Stimulated activated naive B cell treated with anti-CD40 and anti-IgM and Interleukin-4, amounts not matched to agents 10 μg/mL and 1 μg/mL and 100 μg/mL, for 72 hours (primary cell): ENCODE measurements at places on chromosomes 11 and 22.
A peak's percentile ranks its signal among the peaks of the same experiment; 100 is the strongest.

GRCh38 chr22:44042249-44043218 lies 18.4 kb downstream of the PARVB start:
- peak; percentile 71 for DNase-seq

DNA sequence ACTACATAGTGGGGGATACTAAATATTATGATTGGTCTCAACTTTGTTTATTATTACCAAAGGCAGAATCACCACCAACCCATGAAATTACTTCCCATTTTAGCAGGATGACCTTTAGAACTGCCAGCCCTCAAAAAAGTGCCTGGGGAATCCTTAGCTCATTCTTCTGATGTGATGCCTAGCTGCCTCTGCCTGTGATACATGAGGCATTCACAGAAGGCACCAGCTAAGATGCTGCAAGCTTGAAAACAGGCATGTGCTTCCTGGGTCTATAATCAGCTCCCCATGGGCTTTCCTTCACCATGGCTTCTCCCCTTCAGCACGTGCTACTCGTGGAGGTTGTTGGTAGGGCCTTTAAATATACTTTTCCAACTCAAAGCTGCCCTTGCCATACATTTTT lies 50.4 kb upstream of the ARHGAP20 start:
- DNase-seq, result no peak

DNA sequence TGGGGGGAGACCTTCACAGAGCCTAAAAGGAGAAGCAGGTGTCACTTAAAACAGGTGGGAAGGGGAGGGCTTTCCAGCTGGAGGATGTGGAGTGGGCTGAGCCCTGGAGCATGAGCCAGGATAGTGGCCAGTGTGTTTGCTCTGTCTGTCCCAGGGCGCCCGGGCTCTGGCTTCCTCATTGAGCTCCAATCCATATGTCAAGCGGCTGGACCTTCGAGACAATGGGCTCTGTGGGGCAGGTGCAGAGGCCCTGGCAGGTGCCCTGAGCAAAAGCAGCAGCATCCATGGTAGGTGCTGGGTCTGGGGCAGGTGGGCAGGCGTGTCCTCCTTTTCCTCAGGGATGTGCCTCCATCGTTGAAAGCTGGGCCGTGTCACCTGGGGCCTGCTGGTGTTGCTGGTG lies 2.0 kb downstream of the LRRC74B start:
- DNase-seq, result no peak

DNA sequence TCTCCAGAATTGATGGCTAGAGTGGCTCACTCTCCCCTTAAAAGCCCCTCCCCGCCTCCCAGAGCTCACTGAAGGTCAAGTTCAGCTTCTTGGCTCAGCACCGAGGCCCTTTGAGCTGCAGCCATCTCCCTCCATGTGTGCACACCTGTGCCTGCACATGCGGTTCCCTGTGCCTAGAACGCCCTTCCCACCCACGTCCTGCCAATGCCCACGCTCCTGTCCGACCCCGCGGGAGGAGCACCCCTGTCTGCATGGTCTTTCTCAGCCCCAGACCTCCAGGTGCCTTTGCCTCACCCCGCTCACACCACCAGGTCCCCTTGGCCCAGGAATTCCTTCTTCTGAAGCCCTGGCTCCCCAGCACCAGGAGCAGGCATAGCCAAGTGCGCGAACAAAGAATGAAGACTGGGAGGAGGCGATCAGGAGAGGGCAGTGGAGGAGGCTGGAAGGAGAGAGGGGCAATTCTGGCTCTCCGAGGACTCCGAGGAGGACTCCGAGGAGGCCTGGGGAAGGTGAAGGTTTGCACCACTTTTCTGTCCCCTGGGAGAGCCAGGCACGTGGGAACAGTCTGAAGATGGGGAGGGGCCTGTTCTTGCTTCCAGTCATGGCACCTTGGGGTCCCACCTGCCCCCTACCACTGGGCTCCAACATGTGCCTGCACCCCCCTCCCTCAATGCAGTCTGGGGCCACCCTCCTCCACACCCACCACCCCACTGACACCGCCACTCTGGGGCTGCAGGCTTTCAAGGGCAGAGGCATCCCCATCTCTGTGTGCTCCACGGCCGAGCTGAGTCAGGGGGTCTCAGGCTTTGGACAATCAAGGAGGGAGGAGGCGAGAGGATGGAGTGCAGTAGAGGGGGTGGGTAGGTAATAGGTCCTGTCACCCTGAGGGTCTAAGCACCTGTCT lies 17.7 kb downstream of the IGF2 start:
- no peak for DNase-seq

GRCh38 chr22:48782811-48783511 lies 1044.7 kb downstream of the BRD1 start:
- no peak for DNase-seq

GRCh38 chr11:7894251-7894650 lies 36.8 kb downstream of the OR10A6 start:
- no peak for DNase-seq

DNA sequence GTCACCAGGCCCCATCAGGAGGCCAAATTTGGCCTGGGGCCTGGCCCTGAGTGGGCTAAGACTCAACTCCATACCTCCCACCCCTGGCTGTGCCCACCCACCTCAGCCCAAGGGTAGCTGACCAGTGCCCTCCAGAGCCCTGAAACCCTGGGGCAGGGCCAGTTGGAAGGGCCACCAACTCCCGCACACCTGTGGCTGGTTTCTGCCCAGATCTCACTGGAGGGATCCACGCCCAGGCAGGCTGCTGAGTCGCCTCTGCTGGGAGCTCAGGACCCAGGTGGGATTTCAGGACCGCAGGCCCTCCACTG lies 8.9 kb upstream of the PIM3 start:
- DNase-seq, result no peak

DNA sequence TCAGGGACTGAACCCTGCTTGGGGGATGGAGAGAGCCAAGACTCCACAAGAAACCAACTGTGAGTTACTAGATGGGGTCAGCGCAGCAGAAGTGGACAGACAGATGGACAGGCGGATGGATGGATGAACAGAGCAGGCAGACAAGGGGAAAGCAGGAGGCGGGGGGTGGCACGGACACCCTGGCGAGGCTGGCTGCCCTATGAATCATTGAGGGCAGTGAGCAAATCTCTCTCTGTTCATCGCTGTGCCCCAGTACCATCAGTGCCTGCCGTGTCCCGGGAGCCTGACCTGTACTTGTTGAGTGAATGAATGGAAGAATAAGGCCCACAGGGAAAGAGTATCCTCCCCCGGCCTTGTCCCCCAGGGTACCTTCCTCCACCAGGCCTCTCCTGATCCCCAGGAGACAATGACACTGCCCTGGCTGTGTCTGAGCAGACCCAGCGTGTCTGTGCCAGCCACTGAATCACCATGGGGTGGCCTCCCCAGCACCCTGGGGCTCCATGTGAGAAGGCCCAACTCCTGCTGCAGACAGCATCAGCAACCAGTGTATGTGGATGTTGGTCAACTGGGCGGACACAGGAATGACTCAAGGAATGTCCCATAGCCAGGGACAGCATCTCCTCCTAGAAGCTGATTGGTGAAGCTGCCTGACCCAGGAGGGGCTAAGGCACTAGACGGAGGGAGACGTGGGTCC lies 5.1 kb upstream of the KLHL35 start:
- no peak for DNase-seq

- peak; percentile 82 for DNase-seq
These were observed 32.2 kb downstream of the CYTH4 start for GRCh38 chr22:37314315-37315074.

DNA sequence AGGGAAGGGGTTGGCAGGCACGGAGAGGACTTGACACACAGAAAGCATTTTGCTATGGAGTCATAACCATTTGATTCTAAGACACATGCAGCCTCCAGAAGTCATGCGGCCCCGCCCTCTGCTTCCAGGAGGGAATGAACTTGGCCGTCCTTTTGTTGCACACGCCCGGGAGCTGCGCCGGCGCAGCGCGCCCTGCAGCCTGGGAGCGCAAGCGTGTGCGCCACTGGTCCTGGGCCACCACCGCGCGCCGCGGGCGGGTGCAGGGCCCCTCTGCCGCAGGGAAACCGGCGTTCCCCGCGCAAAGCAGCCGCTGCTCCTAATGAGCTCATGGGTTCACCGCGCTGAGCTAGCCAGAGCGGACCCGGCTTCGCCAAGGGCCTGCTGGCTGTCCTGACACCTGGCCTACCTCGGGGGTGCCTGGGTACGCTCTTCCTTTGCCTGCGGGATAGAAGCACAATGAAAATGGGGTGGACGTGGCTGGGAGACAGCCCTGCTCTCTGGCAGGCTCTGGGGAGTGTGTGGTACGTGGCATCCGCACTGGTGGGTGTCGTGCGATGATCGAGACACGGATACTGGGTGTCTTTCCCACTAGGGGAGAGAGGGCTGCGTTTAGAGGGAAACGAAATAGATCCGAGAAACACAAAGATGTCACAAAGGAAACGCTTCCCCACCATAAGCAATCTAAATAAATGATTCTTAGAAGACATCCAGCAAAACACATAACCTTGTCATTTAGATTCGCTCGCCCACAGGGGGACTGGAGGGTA lies 669 bp downstream of the MICAL3 start:
- DNase-seq, result peak; percentile 24

DNA sequence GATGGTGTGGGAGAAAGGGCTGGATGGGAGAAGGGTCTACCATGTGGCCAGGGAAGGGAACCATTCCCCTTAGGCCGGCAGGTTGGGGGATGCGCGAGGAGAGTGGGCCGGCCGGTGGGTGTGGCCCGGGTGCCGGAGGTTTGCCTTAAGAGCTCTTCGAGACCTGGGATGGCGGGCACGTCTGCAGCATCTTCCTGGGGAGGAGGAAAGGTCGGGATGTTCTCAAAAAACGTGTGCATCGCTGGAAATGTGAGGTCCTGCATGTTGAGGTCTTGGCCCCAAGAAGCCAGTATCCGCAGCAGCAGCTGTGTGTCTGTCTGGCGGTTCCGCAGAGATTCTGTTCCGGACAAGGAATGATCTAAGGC lies 1.4 kb downstream of the NAV2 start:
- DNase-seq, result no peak

- DNase-seq, result no peak
These were observed 2.2 kb downstream of the CADM1 start for GRCh38 chr11:115501893-115502589.

DNA sequence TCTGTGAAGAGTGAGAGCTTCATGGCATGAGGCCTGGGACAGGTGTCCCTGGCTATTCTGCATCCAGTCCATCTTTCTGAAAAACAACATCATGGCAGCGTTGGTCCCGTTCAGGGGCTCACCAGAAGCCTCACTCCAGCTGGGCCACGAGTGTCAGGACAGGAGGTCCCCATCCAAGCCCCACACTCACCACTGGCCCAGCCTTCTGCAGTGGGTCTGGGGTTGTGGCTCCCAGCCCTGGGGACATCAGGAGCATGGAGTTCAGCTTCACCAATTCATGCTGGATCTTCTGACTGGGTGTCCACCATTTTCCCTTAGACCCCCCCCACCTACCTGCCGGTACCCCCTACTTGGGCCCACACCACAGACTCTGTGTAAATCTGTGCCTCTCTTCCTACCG lies 400.3 kb downstream of the BRD1 start:
- DNase-seq, result no peak

- no peak for DNase-seq
These were observed 92.9 kb downstream of the MICAL3 start for GRCh38 chr22:17931400-17931825.

- no peak for DNase-seq
These were observed 18.9 kb downstream of the TANGO2 start for GRCh38 chr22:20039683-20040325.

GRCh38 chr11:110318638-110319404 lies 22.4 kb upstream of the RDX start:
- DNase-seq, result no peak

DNA sequence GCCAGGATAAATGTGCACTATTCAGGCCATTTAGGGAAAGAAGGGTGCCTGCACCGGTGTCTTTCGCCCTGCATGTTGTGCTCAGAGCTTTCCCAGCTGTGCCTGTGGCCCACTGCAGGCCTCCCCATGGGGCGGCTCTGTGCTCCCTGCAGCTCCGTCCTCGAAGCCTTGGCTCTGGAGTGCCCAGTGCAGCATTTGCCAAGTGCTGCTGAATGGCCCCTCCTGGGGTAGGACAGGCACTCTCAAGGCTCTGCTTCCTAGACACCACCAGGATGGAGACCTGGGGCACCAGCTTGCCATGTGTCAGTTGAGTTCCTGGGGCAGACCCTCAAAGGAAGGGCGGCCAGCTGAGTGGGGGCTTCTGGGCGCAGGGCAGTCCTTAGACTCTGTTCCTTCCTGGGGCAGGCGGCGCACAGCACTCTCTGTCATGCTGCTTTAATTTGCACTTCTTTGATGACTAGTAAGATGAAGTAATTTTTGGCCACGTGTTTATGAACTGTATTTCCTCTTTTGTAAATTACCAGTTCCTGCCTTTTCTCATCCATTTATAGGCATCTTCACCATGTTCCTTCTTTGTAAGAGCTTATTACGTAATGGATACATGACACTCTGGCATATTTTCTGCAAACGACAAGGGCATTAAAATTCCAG lies 32.1 kb upstream of the GNB1L start:
- DNase-seq, result no peak

DNA sequence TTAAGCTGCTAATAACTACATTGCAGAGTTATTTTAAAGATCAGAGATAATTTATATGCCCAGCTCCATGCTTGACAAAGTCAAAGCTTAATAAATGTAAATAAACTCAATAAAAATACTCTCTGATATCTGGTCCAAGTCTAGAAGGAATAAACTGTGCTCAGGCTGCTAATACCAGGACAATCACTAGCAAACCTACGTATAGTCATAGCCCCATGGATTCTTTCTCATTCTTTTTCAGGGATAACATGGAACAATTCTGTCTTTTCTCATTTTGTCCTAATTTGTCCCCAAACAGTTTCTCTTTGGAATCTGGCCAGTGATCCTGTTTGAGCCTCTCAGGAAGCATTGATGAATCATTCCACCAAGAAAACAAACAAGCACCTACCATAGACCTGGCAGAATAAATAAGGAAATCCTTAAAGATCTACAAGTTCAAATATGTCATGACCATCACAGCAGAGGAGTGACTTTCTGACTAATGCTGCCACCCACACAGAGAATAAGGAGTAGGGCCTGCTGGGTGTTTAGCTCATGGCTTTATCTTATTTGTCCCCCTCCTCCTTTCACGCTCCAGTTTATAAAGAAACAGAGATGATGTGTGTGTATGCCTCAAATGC lies 14.1 kb upstream of the B3GNT6 start:
- DNase-seq, result no peak

- no peak for DNase-seq
These were observed 79.5 kb upstream of the PICALM start for GRCh38 chr11:86148345-86148747.

GRCh38 chr11:57197762-57198161 lies 16.0 kb downstream of the LRRC55 start:
- DNase-seq, result no peak
